Stimulated activated CD8-positive, alpha-beta memory T cell treated with anti-CD3 and anti-CD28 coated beads, Interleukin-4, amount 100 ng/mL, for 1 hour (primary cell): ENCODE measurements at places on chromosomes 13 and 19.

DNA sequence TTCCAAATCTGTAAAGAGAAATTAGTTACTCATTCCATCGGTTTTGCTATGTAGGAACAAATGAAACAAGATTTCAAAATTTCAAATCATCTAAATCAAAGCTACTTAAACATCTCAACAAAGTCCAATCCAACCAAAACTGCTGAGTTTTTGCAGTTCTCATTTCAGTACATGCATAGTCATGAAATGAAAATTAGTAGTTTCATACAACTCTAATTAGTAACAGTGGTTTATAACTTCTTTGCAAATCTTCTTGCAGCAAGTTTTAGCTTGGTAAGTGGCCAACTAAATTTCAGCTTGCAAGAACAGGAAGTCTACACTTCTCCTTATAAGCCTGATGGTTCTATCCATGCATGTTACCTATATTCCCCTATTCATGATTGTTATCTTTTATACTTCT, 75.6 kb downstream of the SPRY2 start:
- DNase-seq = no peak

DNA sequence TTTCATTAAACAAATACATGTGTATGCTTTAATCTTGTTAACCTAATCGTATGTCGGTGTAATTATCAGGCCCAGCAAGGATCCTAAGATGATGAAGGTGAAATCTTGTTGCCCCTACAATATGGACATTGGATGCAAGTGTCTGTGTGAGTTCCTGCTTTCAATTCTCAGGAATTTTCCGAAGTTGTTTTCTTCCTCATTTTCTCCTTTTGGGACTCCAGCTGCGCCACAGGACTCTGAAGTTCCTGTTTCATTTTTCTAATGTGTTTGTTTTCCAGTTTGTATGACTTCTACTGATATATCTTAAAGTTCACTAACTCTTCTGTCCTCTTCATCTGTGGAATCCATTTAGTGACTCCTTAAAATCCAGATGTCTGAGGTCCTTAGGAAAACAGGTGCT, 11.9 kb upstream of the OR7D2 start:
- DNase-seq = no peak

GRCh38 chr19:1177322-1178114, 3.5 kb upstream of the SBNO2 start:
- DNase-seq = no peak

- DNase-seq = no peak
Observed at GRCh38 chr13:81721400-81721799, 1380.5 kb upstream of the SPRY2 start.

- peak; percentile 42 for DNase-seq
Observed at GRCh38 chr19:35142606-35143230, 337 bp upstream of the FXYD7 start.

DNA sequence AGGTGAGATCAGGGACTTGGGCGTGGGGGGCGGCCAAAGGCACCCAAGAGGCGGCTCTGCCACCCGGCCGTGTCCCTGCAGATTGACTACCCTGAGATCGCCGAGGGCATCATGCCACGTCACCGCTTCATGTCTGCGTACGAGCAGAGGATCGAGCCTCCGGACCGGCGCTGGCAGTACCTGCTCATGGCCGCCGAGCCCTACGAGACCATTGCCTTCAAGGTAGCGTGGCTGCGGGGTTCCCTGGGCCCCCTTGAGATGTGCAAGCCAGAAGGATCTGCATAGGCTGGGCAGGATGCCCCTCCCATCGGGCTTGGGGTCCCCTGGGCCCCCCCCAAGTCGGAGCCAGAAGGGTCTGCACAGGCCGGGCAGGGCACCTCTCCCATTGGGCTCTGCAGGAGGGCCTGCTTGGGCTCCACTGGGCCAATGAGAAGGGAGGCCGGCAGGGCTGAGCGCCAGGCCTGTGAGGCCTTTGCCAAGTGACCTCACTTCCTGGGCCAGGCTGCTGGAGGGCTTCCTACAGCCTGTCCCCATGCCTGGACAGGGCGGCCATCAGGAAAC, 2.2 kb upstream of the AMH start:
- no peak for DNase-seq

- no peak for DNase-seq
Observed at GRCh38 chr19:31223740-31224534, 125.3 kb downstream of the TSHZ3 start.

DNA sequence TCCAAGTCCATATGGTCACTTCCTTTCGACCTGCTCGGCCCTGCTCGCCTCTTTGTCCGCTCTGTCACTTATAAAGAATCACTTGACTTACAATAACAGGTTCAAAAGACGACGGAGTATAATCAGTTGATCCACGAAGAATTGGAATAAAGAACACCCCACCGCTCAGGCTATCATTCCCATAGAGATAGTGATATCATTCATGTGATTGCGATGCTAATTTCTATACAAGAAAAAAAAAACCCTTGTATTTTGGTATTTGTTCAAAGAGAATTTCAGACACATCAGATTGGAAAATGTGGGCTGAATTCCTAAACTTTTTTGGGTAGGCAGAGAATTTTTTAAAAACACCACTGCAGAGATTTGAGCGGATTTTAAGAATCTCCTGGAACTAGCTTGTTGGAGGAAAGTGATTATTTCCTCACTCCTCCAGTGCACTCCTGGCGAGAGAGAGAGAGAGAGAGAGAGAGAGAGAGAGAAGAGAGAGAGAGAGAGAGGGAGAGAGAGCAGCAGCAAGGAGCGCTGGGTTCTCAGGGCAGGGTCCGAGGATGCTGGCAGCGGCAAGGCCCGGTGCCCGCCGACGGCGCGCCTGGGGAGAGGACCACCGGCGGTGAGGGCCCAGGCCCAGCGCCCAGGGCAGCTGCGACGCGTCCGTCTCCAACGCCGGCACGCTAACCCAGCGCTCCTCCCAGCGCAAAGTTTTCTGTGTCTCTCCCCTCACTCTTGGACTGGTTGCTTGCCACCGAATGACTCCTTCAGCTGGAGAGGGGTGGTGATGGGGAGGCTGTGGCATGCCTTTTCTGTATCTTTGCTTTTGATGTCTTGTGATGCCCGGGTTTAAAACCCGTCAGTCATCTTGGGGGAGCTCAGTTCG, 149.0 kb upstream of the ZNF536 start:
- no peak for DNase-seq

DNA sequence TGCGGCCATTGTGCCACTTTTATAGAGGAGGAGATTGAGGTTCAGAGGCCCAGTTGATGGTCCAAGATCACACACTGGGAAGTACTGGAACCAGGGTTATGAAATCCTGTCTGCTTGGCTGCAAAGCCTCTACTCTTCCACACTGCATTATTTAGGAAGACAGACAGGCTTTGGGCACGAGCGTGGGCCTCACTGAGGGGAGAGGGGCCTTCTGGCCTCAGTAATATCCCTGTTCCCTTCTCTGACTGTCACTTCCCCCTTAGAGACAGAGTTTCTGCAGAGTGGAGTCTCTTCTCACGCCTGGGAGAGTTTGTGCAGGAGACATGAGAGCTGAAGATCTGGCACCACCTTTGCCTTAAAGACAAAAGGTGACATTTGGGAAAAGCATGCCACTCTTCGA, 49.0 kb upstream of the PNMA8B start:
- DNase-seq = no peak

- DNase-seq = no peak
Observed at GRCh38 chr13:44932850-44933251, 56.4 kb downstream of the NUFIP1 start.

DNA sequence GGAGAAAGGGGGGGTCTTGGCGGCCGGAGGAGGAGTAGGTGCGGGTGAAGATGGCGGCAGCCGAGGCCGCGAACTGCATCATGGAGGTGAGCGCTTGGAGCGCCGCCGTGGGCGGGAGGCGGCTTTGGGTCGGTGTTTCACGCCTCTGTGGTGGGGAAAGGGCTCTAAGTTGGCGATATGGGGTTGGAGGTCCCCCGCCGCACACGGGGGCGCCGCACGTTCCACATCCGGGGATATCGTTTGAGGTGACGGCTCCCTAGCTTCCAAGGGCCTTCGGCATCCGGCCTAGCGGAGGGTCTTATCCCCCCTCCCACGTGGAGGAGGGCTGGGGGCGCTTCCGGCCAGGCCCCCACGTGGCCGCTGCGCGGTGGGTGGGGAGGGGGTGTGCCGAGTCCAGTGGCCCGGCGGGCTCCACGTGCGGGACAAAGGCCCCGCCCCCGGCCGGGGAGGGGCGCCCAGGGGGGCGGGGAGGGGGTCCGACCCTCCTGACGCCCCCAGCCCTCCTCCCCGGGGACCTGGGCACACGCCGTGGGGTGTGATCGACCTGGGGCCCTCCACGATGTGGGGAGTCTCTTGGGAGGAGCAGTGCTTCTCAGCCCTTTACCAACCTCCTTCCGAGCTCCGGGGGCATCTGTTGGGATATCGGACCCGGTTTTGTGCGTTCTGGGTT, at the start of gene PRMT1:
TSS of gene PRMT1 (plus strand) at position 41 of the 670 bp plus-strand sequence. CDS start at position 51, 10 bp downstream.
- DNase-seq = no peak
